Astrocyte of the spinal cord (primary cell): ENCODE measurements at places on chromosomes 2 and 18.

- DNase-seq: peak; percentile 80
Observed at GRCh38 chr2:174176898-174177297, 71.4 kb downstream of the OLA1 start.

DNA sequence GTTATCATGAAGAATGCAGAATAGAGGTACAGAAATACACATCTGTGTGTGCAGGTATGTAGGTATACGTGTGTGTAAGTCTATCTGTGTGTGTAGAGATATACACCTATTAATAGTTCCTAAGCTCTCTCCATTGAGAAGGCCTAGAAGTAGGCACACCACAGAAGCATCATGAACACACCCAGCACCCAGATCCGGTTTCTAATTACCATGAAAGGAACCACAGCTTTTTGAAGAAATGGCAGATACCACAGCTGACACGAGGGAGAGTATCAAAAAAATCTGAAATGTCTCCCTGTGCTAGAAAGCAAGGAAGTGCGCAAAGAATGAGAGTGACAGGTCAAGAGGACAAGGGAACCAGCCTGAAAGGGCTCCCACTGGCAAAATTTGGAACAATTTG lies 27.7 kb upstream of the AP1S3 start:
- DNase-seq: no peak

GRCh38 chr2:131156452-131157149 lies 51.5 kb downstream of the PLEKHB2 start:
- DNase-seq: no peak

DNA sequence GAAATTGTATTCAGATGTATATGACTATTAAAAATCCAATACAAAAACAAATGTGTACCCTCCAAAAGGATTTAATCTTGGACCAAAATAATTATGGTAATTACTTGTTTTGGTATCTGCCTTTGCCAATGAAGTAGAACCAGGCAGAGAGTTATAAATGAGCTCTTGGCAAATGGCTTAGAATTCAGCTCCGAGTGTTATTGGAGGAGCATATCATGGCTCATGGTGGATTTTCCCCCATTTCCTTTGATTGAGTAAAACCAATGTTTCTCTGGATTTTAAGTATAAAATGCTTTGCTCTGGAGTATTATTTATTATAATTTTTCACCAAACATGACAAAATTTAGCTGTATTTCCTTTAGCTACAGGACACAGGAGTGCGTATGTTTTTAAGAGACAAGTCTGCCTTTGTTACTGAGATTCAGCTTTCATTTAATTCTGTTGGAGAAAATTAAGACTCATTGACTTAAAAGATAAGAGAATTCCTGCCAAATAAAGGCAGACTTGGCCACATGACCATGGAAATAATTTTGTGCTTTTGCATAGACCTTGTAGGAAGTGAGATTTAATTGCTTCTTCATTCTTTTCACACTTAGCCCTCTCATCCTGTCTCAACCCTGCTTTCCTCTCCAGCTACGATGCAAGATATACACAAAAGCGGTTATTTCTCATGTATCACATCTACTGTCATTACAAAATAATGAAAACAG lies 281.0 kb upstream of the SOX11 start:
- no peak for DNase-seq

GRCh38 chr2:3613524-3613905 lies 18.6 kb downstream of the COLEC11 start:
- no peak for DNase-seq

- peak; percentile 59 for DNase-seq
Observed at GRCh38 chr18:62717925-62718800, 2.8 kb downstream of the PHLPP1 start.

GRCh38 chr2:37569131-37569823 lies 102.2 kb downstream of the CDC42EP3 start:
- DNase-seq: no peak

DNA sequence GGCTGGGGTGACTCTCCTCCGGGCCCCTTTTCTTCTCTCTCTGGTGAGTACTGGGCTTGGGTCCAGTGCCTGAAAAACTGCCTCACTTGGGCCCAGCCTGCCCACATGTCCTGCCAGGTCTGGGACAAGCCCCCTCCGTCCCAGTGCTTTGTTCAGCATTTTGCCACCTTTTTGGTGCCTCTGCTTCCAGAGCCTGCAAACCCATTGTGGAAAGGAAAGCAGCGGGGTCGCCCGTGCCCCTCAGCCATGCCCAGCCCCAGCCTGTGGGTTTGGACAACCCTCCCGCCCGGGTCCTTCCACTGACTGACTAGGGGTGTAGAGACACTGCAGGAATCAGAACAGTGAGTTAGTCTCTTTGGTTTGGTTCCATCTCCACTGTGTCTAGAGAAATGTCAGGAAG lies 140.7 kb upstream of the ALKAL2 start:
- no peak for DNase-seq

DNA sequence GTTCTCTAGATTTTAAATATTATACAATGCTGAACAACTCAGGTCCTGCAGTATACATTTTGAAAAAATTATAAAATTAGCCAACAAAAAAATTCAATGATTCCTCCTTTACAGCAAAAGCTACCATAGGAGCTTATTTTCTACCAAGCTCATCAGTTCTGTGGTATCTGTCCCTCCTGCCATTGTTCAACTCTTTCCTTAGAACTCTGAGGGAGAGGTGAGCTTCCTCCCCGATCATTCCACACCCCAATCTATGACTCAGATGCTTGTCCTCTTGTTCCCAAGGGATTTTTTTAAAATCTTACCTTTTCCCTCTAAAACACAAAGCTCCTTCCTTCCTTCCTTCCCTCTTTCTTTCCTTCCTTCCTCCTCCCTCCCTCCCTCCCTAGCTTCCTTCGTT lies 13.5 kb downstream of the DPP4 start:
- no peak for DNase-seq

DNA sequence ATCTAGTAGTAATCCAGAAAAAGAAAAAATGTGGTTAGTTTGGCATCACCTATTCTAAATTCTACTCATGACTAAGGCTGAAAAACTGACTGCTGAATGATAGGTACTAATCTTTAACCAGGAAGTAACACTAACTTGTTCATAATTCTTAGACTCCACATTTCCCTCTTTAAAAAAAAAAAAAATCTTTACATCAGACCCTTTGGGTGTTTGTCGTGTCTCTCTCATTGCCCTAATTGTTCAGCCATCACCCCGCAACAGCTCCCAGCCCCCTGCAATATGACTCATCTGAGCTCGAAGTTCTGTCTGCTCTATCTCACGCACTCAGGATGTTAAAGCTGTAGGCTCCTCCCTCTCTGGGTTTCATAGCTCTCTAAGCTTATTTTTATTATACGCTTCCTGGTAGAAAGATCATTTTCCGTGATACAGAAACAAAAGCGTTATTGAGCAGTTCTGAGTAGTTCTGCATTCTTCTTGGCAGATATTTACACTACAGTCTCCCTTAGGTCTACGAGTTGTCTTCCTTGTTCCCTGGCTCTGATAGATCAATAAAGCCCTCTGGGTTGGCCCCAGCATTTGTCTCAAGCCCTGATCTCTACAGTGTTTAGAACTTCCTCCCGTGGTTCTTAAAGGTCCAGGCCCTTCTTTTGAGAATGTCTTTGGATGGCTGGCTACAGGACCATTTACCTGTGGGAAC lies 95.6 kb downstream of the TNFRSF11A start:
- DNase-seq: peak; percentile 40

DNA sequence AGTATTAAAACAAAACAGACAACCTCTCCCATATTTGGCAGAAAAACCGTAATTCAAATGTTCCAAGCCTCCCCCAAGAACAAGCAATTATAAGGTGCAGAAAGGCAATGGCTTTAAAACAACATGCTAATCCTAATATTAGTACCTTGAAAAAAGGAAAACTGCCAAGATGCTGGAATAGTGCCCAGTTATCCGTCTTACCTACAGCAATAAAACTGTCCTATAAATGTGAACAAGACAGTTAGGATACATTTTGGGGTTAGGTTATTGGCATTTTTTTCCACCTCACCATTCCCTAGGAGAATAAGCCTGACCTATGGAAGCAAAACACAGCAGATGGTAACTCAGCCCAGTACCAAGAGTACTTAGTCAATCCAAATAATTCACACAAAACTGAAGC lies 83.2 kb downstream of the TCF4 start:
- DNase-seq: no peak

- DNase-seq: peak; percentile 72
Observed at GRCh38 chr2:234980451-234981187, 28.8 kb downstream of the SH3BP4 start.

DNA sequence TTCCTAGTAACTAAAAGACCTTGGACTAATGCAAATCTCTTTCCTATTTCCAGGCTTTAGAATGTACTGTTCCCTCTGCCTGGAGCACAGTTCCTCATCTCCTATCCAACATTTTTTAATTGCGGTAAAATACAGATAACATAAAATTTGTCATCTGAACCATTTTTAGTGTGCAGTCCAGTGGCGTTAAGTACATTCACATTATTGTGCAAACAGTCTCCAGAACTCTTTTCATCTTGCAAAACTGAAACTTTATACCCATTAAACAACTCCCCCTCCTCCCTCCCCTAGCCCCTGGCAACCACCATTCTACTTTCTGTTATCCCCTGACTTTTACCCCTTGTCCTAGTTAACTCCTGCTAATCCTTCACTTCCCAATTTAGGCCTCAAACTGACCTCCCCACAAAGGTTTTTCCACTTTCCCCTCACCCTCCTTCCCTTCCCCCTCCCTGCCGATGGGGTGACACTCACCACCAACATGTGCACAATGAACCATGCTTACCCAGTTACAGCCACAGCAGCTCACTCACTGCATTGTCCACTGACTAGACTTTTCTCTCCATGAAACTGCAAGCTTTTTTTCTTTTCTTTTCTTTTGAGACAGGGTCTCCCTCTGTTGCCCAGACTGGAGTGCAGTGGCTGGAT lies 54.8 kb downstream of the KIAA2012 start:
- DNase-seq: no peak

- no peak for DNase-seq
Observed at GRCh38 chr2:17793296-17793695, 23.0 kb upstream of the MSGN1 start.

- no peak for DNase-seq
Observed at GRCh38 chr2:187054501-187055319, 205.7 kb upstream of the ZSWIM2 start.

GRCh38 chr2:212416086-212416485 lies 122.5 kb downstream of the ERBB4 start:
- DNase-seq: no peak

DNA sequence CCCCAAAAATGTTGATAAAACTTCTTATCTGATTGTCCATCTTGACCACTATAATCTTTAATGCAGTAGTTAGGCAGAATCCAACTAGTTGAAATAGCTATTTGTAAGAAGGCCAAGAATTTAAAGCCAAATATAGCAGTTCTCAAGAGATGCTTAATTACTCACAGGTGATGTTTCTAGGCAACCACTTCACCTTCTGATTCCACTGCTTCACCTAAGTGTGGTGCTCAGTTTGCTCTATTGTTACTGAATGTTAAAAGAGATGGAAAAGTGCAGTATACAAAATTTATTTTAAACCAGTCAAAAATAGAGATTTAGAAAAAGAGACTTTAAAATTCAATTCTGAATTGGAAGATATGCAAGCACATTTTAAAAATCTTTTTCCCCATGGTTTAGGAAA lies 539.4 kb downstream of the ZNF804A start:
- DNase-seq: no peak

- peak; percentile 72 for DNase-seq
Observed at GRCh38 chr2:10538224-10538894, 90.2 kb upstream of the ODC1 start.

DNA sequence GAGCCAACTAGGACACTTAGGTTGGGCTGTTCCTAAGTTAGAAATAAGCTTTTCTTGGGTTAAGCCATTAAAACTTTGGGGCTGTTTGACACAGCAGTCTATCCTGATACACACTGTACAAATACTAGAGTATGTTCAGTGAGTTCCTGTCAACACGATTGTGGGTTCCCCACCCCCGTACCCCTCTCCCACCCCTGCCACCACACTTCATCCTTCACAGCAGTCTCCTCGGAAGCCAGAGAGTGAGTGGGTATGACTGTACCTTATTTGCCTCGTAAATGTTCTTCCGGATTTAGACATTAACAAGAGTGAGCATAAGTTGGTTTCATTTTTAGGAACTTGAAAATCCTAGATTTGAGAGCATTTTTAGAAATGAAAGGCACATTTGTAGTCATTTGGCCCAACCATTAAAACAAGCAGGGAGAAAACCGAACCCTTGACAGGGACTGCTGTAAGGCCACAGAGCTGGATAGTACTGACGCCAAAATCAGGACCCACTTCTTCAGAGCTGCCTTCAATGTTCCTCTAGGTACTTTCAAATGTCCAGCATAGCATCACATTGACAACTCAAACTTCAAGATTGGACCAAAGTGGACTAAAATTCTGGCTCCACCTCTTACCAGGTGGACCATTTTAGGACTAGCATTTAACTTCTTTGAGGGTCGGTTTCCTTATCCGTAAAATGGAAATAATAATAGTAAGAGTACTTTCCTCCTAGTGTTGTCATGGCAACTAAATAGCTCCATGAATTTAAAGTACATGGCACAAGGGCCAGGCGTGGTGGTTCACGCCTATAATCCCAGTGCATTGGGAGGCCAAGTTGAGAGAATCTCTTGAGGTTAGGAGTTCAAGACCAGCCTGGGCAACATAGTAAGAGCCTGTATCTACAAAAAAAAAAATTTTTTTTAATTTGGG lies 166.3 kb upstream of the SERTAD2 start:
- no peak for DNase-seq

GRCh38 chr2:60818272-60818671 lies 62.2 kb downstream of the PAPOLG start:
- DNase-seq: no peak
